ENCODE measurements at places on chromosomes 7 and 10.

DNA sequence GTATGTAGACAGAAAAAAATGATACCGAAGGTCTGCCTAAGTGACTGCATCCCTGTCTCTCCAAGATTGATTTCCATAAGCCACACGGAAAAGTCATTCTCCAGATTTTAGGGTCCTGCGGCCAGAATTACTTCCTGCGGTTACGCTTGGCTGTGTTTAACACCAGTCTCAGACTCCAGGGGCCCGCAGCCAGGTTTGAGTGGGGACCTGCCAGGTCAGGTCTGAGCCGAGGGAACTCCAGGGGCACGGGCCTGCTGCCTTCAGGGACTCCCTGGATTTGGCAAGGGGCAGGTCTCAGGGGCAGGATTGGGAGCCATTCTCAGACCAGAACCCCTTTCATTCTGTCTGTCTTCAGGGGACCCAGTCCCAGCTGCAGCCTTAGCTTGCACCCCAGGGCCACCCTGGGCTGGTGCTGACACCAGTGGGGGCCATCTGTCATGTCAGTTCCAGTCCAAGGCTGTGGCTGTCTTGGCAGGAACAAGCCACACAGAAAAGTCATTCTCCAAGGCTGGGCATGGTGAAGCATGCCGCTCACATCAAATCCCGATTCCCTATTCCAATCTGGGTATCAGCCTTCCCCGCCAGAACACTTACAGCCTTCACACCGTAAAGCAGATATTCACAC lies 39.0 kb downstream of the TMEM120A start:
- no peak for DNase-seq

DNA sequence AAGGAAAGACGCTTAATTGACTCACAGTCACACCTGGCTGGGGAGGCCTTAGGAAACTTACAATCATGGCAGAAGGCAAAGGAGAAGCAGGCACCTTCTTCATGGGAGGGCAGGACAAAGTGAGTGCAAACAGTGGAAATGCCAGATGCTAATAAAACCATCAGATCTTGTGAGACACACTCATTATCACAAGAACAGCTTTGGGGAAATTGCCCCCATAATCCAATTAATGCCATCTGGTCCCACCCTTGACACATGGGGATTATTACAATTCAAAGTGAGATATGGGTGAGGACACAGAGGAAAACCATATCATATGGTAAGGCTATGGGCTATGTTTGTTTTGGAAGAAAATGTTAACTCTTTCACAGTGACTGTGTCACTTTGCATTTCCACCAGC lies 1272.5 kb upstream of the CELF2 start:
- no peak for DNase-seq

DNA sequence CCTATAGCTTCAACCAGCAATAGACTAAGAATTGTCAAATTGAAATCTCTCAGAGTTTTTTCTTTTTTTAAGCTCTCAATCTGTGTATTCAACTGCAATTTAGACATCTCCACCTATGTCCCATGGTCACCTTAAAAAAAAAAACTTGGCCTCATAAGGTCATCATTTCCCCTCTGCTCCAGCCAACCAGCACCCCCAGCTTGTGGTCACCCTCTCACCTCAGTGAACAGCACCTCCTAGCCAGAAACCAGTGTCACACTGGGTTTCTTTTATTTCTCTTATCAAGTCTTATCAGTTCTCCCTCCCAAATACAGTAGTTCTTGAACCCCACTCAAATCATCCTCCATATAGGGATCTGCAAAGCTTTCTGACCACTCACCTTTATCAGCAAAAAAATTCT lies 4.0 kb downstream of the ITGB1 start:
- DNase-seq: no peak

DNA sequence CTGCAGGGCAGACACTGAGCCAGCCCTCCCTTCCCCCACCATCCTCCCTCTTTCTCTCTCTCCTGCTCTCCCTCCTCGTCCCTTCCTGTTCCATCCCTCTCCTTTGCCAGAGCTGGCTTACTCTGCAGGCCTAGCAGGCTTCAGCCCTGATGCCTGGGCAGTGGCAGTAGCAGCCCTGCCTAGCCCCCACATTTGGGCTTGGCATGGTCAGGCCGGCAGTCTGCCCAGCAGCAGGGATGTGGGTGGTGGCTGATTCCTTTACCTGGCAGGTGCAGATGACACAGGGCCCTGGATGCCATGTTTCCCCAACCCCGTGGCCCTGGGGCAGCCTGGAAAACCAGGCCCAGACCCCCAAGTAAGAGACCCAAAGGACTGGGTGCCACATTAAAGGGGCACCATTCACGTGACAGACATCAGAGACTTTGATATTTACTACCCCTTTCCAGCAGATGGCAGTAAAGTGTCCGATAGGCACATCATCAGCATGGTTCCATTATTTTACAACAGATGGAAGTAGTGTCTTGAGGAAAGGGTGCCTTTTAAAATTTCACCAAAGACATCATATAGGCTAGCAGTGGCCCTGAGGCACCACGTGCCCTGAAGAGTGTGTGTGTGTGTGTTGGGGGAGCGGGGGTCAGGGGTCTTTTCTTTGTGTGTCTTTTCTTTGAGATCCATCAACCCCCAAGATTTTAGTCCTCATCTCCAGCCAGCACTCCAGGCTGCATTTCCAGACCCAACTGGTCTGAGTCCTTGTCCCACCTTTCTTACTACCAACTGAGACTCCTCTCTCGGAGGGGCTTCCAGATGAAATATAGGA lies 5.9 kb downstream of the KCP start:
- DNase-seq: peak; percentile 44

DNA sequence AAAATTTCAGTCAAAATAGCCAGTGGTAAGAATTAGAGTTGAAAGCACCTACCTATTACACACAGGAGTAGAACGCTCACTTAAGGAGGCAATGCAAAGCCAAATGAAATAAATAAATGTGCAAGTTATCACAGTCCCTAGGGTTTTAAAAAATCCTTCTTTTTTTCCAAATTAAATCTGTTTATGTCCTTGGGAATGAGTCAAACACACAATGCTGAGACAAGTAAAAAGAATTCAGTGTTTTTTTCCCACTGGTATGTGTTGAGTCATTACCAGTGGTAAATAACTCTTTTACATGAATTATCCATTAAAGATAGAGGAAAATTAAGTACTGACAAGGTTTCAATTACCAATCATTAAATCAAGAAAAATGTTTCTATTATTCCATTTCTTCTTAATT lies 438.6 kb downstream of the TNS3 start:
- peak; percentile 80 for DNase-seq

- peak; percentile 4 for DNase-seq
These were observed 51.4 kb upstream of the SCIN start for GRCh38 chr7:12518920-12519681.

GRCh38 chr7:49424109-49424508 lies 349.3 kb upstream of the VWC2 start:
- DNase-seq: no peak

GRCh38 chr7:47489624-47490023 lies 92.3 kb downstream of the TNS3 start:
- DNase-seq: no peak

GRCh38 chr10:70602665-70603448 lies at the start of gene PRF1:
Gene PRF1 (minus strand): TSS chr10:70602741. CDS start chr10:70600902, 1,839 bp downstream.
- DNase-seq: no peak

DNA sequence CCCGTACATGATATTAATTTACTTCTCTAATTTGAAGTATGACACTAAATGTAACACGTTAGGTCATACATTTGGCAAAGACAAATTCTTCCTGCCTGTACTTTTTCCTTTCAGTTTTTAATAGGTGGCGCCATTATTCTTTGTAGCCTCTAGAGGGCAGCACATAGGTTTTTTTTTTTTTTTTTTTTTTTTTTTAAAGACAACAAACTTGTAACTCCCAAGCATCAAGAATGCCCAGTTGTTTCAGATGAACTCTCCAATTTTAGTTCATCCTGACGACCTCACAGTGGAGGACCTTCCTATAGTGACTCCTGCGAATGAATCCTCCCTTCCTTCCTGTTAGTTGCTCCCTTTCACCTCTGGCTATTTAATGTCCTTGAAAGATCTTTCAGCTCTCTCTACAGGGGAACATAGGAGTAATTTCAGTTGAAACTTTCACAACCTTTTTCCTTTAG lies 139.3 kb upstream of the HDAC9 start:
- DNase-seq: peak; percentile 41

GRCh38 chr10:10222304-10222841 lies 795.3 kb upstream of the CELF2 start:
- peak; percentile 88 for DNase-seq

- DNase-seq: peak; percentile 23
These were observed 441 bp downstream of the FZD8 start for GRCh38 chr10:35641676-35642034.

DNA sequence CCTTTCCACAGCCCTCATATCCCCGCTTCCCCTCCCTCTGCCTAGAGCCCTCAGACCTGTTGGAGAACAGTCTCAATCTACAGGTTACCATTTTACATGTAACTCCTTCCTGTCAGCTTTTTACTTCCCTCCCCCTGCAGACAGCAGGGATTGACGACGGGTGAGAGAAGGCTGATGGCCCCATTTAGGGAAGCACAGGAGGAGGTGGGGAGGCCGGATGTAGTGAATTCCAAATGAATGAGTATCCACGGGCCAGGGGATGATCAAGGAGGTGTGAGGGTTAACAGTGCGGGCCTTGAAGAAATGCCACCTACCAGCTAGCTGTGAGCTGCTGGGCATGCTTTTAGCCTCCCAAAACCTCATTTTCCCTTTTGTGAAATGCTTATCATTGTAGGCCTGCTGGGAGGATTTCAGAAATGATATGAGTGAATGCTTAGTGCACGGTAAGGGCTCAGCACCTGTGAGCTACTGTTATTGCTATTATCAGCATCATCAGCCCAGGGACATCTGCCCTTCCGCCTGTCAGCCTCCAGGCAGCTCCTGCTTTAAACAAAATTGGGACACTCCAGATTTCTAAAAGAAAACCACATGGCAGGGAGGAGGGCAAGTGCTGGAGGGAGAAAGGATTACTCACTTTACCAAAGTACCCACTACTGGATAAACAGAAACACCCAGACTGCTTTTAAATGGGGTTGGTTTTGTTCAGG lies 6.5 kb upstream of the NANOS1 start:
- DNase-seq: peak; percentile 71

DNA sequence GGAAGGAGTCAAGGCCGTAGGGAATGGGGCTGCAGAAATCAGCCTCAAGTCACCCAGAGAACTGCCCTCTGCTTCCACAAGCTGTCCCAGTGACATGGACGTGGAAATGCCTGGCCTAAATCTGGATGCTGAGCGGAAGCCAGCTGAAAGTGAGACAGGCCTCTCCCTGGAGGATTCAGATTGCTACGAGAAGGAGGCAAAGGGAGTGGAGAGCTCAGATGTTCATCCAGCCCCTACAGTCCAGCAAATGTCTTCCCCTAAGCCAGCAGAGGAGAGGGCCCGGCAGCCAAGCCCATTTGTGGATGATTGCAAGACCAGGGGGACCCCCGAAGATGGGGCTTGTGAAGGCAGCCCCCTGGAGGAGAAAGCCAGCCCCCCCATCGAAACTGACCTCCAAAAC lies 50.2 kb upstream of the PDCD4 start:
- DNase-seq: no peak

- peak; percentile 7 for DNase-seq
These were observed 191.3 kb upstream of the AGK start for GRCh38 chr7:141359740-141360415.

GRCh38 chr7:51325261-51325676 lies 8.7 kb upstream of the COBL start:
- DNase-seq: no peak

DNA sequence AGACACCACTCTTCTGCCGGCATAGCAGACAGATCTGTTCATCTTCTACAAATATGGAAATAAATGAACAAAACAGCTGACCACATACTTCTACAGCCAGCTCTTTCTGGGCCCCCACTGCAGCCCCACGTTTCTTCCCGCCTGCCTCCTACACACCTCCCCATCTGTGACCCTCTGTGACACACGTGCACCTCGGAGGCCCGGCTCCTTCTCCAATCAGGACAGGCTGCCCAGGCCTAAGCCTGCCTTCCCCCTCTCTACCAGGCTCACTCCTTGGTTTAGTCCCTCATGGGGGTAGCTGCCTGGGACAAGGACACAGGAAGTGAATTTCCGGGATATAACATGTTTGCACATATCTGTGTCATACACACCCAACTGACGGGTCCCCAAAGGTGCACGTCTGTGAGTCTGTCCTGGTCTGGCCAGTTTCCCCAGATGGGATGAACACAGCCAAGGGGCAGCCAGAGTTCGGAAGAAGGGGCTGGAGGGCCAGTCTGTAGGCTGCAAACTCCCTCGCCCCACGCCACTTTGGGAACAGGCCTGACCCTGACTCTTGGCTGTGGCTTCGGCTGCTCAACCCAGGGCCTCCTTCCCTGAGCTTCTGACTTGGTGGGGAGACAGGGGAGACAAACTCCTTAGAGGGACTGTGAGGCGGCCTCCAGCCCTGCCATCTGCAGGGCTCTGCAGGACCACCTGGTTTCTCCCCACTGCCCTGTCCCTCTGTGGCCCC lies 30.3 kb downstream of the PITRM1 start:
- peak; percentile 6 for DNase-seq

DNA sequence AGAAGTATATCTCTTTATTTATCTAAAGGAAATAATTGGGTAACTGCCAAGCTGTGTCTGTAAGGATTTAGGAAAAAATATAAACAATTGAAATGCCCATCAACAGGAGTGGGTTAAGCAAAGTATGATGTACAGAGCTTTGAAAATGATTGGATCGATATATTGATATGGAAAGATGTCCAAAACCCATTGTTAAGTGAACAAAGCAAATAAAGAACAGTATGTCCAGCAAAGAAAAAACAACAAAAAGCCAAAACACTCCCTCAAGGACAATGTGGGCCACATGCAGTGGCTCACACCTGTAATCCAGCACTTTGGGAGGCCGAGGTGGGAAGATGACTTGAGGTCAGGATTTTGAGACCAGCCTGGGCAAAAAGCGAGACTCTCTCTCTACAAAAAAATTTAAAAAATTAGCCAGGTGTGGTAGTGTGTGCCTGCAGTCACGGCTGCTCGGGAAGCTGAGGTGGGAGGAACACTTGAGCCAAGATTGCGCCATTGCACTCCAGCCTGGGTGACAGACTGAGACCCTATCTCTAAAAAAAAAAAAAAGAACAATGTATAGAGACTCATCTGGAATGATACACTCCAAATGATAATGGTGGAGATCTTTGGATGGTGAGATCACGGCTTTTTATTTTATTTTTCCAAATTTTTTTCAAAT lies 37.9 kb downstream of the XRCC2 start:
- DNase-seq: no peak

DNA sequence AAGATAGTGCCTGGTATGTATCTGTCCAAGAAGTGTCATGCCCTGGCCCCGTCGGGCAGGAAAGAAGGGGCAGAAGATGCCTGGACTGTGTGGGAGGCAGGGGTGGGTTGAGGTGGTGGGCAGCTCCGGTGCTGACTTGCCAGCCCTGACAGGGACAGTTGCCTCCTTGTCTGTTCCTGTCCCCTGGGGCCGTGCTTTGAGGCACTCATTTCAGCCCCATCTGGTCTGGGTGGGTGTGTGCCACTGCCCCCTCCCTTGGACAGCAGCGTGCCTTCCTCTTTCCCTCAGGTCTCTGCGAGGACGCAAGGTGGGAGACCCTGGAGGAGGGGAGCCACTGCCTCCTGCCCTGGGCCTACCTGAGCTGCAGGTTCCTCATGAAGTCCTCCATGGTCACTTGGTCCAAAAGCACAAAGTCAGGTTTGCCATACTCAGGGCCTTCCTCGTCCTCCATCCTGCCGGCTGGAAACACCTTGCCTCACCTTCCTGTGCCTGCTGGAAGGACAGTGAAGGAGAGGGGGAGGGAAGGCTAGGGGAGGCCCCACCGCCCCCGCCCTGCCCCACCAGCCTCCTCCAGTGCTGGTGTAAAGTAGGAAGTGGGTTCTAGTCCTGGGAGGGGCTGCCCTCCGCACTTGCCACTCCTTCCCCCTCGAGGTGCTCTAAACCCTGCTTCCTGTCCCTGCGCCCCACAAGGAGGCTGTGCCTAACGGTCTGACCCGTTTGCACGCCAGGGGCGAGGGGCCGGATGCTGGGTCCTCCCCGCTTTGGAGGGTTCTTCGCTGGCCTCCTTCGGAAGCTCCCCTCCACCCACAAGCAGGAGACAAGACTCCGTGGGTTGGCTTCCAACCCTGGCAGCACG lies at the start of gene MYO1G:
Gene MYO1G (minus strand): TSS at position 505 of the 856 bp plus-strand sequence. CDS start 54 bp downstream, at position 451.
- no peak for DNase-seq
